ENCODE measurements at places on chromosomes 4 and X.

- DNase-seq: peak; percentile 11
Observed at GRCh38 chr4:164779811-164780216, 25.9 kb downstream of the SMIM31 start.

- no peak for DNase-seq
Observed at GRCh38 chr4:8355306-8355705, 85.2 kb downstream of the ACOX3 start.

- DNase-seq: no peak
Observed at GRCh38 chr4:69876071-69876470, 16.1 kb upstream of the SULT1E1 start.

- no peak for DNase-seq
Observed at GRCh38 chr4:140343303-140343702, 30.1 kb upstream of the SCOC start.

- DNase-seq: no peak
Observed at GRCh38 chr4:78656968-78657445, 105.4 kb downstream of the ANXA3 start.

DNA sequence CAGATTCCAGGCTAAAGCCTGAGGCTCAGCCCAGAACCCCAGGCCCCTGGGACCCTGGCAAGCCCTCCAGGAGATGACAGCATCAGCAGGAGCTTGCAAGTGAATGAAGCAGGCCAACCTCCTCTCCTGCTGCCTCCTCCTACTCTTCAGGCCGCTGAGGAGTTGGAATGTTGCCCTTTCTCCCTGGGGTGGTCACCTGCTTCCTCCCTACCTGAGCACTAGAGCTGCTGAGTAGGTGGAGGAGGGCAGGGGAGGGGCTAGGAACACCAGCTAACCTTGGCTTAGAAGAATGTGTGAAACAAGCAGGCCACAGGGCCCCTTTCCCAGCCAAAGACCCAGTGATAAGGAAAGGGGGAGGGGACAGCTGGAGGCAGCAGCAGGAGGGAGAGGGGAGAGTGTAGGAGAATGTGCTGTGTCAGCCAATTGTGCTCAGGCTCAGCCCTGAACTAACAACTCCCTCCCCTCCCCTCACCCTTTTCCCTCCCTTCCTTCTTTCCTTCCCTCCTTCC lies 58.0 kb downstream of the PJA1 start:
- no peak for DNase-seq

GRCh38 chr4:134585972-134586371 lies 384.4 kb upstream of the PABPC4L start:
- DNase-seq: no peak

DNA sequence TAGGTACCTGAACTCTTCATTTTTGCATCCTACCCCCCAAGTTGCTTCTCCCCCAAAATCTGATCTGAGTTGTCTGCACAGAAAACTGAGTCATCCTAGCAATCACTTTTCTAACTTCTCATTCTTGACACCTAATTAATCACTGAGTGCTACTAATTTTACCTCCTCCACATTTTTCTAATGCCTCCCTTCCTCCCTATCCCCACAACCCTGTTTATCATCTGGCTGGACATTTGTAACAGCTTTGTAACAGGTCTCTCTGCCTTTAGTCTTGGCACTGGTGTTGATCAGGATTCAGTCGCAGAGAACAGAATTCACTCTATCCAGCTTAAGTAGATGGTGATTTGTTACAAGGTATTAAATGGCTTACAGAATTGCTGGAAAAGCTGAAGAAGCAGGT lies 303.9 kb upstream of the GATB start:
- DNase-seq: no peak

DNA sequence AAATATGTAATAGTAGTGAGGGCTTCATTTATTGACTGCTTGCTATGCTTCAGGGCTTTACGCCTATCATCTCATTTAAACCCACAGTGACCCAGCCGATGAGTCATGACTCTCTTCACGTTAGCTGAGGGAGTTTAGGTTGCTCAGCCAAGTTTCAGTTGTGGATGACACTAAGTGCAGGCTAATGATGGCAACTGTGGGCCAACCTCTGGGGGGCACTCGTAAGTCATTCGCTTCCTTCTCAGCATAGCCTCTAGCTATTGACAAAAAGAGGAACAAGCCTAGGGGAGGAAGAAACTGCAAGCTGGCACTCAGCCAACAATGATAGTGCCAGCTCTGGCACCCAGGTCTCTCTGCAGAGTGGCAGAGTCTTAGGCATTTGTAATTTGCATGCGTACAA lies 325.0 kb downstream of the ARHGAP10 start:
- no peak for DNase-seq

DNA sequence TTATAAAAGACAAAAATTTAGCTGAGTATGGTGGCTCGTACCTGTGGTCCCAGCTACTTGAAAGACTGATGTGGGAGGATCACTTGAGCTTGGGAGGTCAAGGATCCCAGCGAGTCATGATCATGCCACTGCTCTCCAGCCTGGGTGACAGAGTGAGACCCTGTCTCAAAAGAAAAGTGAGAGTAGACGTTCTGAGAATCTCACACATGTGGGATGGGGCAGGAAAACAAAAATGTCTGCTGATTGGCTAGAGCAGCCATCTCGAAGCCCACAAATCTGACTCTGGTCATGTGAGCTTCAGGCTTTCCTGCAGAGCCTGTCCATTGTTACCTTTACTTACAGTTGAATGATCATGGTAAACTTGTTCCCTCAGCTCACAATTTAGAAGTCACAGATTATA lies 23.1 kb upstream of the SLC9A7 start:
- no peak for DNase-seq

- DNase-seq: peak; percentile 33
Observed at GRCh38 chrX:72029483-72030411, 102.0 kb downstream of the RTL5 start.

DNA sequence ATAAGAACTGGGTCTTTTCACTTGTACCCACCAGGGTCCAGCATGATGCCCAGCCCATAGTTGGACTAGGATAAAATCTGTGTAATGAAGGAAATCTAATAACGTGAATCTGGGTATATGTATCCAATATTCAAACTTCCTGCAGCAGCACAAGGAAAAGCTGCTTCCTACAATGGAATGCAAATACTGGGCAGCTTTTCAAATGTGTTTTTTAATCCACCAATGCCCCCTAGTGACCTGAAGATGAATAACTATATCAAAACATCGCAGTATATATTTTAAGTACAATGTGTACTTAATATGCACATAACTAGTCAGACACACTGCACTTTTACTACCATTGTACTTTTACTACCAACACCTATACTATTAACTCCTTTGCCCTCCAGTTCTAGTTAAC lies 5.3 kb downstream of the APOO start:
- DNase-seq: peak; percentile 80

GRCh38 chrX:26411045-26411444 lies 195.1 kb downstream of the MAGEB5 start:
- no peak for DNase-seq

DNA sequence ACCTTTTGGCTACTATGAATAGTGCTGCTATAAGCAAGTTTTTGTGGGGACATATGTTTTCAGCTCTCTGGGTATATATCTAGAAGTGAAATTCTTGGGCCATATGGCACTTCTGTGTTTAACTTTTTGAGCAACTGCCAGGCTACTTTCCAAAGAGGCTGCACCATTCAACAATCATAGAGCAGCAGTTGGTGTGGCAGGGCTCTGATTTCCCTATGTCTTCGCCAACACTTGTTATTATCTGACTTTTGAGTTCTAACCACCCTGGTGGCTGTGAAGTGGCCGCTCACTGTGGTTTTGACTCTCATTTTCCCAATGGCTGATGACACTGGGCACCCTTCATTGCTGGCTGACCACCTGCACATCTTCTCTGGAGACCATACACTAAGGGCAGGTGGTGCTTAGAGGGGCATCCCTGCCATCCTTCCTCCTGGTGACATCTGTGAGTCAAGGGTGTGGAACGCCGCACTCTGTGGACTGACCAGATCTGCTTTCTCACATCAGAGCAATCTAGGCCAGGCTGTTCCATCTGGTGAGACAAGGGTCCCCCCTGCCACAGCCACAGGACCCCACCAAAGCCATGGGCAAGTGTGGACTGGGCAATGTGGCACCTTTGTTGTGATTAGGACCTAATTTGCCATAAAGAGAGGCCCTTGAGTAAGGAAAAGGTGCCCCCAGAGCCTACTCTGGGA lies 49.6 kb downstream of the ZFYVE28 start:
- no peak for DNase-seq

- DNase-seq: no peak
Observed at GRCh38 chrX:10098270-10098713, 58.5 kb upstream of the CLCN4 start.

DNA sequence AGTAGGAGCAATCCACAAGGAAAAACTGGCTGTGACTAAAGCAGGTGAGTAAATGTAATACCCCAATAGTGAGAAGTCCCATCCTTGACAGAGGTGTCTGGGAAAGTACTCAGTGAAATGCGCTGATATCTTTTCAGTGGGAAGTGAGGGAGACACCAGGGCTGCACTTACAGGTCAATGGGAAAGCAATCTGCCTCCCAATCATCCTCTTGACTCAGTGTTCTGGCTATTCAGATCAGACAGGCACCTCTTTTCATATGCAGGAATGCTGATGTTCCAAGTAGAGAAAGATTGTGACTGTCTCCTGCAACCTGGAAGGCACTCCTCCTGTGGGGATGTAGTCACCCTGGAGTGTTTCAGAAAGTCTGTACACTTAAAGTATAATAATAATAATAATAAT lies 39.9 kb upstream of the SPIN2A start:
- DNase-seq: no peak

GRCh38 chr4:16916719-16917337 lies 18.4 kb upstream of the LDB2 start:
- peak; percentile 76 for DNase-seq

DNA sequence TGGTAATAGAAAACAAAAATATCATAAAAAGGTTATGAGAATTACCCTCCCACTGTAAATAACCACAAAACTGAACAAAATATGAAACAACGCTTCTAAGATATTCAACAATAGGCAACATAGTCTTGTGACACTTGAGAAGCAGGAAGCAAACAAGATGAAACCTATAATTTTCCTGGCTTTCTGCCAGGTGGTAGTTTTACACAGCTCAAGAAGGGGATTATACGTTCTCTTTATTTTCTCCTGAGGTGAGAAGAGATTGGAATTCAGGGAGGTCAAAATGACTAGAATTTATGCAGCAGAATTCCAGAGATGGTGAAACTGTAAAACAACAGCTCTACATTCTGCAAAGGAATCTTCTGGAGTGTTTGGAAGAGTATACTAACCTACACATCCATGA lies 186.0 kb downstream of the HHIP start:
- no peak for DNase-seq

DNA sequence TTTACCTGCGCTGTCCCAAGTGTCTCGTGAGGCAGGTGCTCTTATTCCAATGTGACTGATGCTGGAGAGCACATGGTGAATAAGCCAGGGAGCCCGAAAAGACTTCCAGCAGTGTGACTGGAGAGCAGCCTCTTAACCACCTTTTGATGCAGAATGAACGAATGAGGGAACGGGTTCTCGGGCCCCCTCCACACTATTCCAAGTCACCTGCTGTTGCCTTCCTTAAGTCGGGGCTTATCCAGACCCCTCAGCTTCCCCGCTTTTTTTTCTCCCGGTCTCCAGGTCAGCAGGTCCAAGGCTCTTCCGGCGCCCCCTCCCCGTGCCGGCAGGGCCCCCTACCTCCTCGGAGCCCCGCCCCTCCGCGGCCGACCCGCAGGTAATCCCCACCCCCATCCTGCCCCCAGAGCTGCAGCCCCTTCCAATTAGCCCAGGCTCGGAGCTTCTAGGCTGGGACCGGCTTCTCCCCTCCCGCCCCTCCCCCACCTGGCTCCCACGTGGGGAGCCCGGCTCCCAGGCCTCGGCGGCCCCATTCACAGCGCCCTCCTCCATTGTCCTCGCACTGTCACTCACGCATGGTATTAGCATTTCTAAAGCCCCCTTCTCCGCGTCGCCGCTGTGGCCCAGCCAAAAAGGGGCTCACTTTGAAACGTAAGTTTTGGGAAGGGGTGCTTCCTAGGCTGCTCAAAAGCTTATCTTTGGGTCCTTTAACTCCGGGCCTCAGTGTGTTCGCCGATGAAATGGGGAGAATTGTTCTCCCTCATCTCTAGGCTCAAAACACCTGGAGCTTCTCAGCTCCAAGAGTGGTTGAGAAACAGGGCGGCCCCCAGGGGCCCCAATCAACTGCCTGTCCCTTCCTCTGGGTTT lies 56.2 kb upstream of the PJA1 start:
- DNase-seq: no peak

- DNase-seq: no peak
Observed at GRCh38 chr4:120964596-120964995, 42.1 kb upstream of the PRDM5 start.

GRCh38 chr4:139453041-139453370 lies 915 bp upstream of the RAB33B start:
- DNase-seq: peak; percentile 29

GRCh38 chr4:25509646-25510045 lies 132.6 kb downstream of the ANAPC4 start:
- no peak for DNase-seq

DNA sequence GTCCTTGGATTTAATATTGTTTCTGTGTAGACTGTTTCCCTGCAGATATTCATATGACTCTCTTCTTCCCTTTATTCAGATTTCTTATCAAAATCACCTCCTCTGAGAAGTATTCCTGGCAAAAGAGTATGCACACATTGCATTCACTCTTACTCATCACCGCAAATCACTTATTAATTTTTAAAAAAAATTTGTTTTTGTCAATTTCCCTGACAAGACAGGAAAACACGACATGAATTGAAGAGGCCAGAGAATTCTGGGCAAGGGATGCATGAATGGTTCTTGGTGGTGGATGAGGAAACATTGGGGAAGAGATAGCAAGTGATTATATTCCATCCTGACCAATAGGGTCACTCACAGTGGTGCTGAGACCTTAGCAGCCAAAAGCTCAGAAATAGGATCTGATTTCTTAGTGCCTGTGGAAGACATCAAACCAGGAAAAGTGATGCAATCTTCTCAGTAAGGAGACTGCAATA lies 522.5 kb upstream of the AGA start:
- DNase-seq: no peak

DNA sequence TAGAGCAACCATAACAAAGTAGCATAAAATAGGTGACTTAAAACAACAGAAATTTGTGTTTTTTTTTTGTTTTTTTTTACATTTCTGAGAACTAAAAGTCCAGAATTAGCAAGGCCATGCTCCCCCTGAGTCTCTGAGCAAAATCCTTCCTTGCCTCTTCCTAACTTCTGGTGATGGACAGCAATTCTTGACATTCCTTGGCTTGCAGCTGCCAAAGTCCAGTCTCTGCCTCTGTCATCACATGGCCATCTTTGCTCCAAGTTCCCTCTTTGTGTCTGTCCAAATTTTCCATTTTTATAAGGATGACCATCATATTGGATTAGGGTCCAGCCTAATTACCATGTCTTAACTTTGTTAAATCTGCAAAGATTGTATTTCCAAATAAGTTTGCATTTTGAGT lies 407.2 kb downstream of the PDHA2 start:
- DNase-seq: no peak

GRCh38 chr4:85067342-85067741 lies 100.9 kb upstream of the WDFY3 start:
- no peak for DNase-seq
